ENCODE measurements at places on chromosomes 13 and 19.

GRCh38 chr13:85527316-85527715, 271.9 kb downstream of the SLITRK6 start:
- DNase-seq = no peak

DNA sequence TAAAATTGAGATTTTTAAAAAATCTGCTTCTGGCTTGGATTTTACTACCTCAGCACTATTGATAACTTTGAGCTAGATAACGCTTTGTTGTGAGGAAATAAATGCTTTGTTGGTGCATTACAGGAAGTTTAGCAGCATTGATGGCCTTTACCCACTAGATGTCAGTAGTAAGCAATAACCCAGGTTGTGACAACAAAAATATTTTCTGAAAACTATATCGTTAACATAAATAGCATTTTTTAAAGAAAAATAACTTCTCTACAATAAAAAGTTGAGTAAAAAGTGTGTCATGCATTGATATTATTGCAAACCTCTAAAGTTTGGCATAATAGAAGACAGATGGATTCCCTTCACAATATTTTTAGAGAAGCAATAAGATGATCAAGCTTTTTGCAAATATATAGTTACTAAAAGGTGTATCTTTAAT, 1246.5 kb downstream of the UQCRFS1 start:
- no peak for DNase-seq

DNA sequence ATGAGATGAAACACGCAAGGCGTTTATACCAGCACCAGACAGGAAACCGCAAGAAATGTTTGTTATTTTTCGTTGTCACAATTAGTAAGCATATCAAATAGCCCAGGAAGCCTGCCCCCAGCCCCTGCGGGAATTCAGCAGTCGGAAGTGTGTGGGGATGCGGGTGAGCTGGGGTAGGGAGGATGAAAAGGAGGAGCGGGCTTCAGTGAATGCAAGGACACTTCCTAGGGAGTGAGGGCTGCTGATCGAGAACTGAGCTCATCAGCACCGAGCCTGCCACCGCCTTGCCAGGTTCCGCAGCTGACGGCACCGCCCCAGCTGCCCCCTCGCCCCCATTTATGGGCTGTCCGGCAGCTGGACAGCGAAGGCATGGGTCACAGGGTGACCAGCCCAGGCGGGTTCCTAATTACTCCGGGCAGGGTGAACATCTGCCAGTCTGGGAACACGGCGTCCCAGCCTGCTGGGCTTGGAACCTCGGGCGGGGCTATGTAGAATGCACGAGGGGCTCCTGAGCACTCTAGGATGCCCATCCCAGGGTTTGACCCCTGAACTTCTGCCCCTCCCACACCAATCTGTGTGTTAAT, 1.6 kb upstream of the BEST2 start:
- DNase-seq = peak; percentile 90

DNA sequence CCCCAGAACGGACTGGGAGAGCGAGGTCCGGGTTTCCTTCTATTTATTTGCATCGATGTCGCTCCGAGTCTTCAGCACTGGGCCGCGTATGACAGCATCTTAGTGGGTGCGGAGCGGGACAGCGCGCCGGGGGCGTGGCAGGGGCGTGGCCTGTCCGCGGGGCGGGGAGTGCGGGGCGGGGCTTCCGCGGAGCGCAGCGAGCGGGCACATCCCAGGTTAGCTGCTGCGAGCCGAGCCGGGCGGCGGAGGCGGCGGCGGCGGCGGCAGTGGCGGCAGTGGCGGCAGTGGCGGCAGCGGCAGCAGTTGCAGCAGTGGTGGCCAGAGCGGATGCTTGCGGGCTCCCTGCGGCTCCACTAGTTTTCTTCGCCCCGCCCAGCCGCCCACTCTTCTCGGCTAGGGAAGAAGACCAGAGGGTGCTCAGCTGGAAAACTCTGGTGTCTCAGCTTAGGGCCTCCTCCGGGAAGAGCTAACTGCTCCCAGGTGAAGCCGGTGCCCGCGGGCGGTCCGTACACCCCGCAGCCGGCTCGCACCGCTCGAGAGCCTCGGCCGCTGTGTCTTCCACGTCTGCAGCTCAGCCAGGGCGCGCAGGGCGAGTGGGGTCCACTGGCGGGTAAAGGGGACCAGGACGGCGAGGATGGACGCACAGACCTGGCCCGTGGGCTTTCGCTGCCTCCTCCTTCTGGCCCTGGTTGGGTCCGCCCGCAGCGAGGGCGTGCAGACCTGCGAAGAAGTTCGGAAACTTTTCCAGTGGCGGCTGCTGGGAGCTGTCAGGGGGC, at the start of gene GPC5:
Gene GPC5 (plus strand): TSS at position 209 of the 776 bp plus-strand sequence.
- peak; percentile 95 for DNase-seq

DNA sequence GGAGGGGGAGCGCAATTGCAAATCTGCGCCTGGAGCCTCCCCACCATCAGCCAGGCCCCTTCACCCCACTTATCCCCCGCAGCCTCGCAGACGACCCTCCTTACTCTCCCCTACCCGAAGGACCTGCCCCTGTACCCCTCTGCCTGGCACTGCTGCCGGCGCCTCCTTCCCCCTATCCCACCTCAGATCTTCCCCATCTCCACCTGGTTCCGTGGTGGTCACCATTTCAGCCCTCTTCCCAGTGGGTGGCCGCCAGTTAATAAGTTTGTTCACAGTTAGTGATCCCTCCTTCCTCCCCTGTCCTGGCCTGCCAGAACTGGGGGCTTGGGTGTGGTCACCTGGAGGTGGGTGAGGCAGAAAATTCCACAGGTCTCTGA, 397 bp downstream of the SLC44A2 start:
- DNase-seq = no peak

DNA sequence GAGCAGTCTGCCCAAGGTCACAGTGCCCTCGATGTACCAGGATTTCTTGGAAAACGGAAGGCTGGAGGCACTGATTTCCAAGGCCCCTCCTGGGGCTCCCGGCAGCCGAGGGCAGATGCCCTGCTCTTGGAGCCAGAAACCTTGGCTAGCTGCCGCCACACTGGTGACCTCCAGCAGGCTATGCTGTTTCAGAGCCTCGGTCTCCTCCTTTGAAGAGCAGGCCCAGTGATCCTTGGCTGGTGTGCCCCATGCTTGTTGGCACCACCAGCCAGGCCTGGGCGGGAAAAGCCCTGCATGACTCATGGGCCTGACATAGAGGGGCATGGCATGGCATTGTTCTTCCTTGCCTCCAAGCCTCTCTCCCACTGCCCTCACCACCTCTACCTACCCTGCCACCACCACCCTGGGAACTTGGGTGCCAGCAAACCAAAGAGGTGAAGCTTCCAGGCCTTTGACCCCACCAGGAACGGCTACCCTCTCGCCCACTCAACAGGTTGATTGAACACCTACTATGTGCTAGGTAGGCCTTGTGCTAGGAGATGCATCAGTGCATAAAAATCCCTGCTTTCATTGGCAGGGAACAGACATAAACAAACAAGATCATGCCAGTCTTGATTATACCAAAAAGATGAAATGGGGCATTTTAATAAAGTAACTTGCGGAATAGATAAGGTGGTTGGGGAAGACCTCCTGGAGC, 1.6 kb upstream of the CLEC11A start:
- DNase-seq = peak; percentile 79

DNA sequence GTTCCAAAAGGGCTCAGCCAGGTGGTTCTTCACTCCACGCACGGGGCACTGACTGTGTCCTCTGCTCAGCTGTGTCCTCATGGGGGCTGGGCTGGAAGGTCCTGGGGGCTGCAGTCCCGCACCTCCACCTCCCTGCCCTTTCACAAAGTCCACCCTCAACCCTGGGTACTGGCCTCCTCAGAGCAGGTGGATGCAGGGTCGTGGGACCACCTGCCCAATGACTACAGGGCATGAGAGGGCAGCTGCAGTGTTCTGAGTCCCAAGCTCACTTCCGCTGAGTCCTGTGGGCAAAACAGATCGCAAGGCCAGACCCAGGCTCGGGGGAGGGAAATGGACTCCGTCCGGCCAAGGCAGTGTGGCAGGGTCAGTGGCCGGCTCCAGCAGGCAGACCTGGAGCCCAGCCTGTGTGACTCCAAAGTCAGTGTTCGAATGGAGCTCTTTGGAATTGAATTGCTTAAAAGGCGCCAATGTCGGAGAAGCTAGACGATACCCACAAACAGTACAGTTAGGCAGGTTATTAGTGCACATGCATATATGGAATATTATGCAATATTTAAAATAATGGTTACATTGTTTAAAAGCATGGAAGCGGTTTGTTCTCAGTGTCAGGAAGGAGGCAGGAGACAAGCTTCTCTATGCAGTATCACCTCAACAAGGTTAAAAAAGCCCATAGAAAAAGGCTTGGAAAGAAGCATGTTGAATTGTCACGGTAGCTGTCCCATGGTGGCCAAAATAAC, 54.8 kb downstream of the MCF2L start:
- DNase-seq = no peak

- DNase-seq = peak; percentile 91
Measured at GRCh38 chr19:2230807-2231533, 5.2 kb downstream of the PLEKHJ1 start.

DNA sequence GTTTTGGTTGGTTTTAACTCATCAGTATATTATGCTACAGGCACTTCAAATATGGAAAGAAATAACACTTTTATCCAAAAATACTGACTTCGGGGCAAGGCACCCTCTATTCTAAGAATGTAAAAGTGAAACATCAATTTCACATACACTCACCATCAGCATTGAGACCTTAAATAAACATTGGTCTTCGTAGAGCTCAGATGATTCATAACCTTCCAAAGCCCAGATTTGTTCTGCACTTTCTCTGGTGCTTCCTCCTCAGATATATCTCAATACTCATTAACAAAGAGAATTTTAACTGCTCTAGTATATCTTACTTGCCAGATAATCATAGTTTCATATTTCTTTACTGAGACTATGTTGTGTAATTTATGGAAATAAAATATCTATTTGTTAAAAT, 794.3 kb downstream of the LIG4 start:
- DNase-seq = no peak

DNA sequence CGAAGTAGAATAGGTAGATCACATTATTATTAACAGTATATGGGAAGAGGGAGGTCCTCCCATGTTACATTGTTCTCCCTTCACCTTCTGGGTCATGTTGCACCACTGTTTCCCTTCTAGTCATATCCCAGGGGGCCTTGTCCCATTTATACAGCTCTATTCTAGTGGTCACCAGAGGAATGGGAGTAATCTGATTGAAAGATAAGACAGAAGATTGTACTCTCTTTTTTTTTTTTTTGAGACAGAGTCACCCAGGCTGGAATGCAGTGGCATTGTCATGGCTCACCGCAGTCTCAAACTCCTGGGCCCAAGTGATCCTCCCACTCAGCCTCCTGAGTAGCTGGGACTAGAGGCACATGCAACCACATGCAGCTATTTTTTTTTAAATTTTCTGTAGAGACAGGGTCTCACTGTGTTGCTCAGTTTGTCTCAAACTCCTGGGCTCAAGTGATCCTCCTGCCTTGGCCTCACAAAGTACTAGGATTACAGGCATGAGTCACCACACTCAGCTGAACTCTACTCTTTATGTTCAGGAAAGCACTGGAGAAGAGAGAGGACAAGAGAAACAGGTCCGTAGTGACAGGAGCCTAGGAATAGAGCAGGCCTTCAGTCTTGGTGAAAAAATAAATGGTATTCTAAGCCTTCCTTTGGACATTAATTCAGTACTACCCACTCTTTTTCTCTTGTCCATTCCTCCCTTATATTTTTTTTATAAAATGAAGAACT, 4.3 kb upstream of the ZNF529 start:
- no peak for DNase-seq

GRCh38 chr13:113595131-113595530, 10.6 kb downstream of the TFDP1 start:
- DNase-seq = peak; percentile 68

DNA sequence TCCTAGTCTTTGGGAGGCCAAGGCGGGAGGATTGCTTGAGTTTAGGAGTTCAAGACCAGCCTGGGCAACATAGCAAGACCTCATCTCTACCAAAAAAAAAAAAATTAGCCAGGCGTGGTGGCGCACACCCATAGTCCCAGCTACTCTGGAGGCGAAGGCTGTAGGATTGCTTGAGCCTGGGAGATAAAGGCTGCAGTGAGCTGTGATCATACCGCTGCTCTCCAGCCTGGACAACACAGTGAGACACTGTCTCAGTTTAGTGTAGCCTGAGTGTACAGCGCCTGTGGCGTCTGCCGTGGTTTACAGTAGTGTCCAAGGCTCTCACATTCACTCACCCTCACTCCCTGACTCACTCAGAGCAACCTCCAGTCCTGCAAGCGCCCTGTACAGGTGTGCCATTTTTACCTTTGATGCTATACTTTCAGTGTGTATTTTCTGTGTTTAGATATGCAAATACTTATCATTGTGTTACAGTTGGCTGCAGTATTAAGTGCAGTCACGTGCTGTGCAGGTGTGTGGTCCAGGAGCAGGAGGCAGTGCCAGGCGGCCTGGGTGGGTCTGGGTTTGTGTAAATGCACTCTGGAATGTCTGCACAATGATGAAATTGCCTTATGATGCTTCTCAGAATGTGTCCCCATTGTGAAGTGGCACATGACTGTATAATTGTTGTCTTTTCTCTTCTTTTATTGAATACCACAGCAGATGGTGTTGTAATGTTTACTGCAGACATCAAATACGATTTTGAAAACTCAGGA, 36.1 kb upstream of the DCUN1D2 start:
- no peak for DNase-seq

- DNase-seq = no peak
Measured at GRCh38 chr13:25659091-25659795, 287.5 kb downstream of the ATP8A2 start.

DNA sequence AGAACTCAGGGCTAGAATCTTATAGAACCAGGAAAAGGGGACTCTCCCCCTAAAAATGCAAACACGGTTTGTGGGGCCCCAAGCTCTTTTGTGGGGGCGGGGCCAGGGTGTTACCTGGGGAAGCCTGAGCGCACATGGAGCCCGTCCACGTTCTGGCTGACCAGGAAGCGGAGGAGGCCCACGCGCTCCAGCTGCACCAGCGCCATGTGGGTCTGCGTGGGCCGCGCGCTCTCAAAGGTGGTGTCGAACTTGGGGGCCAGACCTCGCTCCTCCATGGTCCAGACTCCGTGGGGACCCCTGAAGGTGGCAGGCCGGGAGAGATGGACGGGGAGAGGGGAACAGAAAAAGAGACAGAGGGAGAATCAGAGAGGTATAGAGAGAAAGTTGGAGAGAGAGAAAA, 3.4 kb downstream of the SIRT6 start:
- DNase-seq = peak; percentile 23

DNA sequence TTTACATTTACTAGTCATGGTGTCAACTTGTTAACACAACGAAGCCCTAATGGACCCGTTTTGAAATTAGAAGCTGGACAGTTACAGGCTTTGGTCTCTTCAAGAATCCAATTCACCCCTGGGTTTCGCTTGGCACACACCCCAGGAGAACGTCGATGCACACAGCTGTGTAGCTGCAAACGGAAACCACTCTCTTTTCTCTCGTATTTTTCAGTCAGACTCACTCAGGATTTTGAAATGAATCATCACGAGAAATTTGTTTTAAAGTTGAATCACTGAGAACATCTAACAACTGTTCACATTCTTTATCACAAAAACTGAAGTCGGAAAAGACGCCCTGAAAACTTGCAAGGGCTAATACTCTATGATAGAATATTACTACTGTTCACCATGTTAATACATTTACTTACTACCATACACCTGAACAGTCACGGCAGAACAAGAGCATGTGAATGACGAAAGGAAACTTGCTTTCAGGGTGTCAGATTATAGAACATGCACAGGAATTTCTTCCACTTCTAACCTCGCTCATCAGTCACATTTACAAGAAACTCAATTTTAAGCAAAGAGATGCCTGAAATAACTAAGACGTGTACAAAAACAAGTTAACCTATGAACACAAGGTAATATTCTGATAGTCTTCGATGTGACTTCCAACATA, 4.7 kb downstream of the PNMA8A start:
- DNase-seq = peak; percentile 96

- no peak for DNase-seq
Measured at GRCh38 chr13:110850840-110851239, 64.0 kb downstream of the ANKRD10 start.

- peak; percentile 91 for DNase-seq
Measured at GRCh38 chr13:98144801-98145350, 2.0 kb downstream of the FARP1 start.

Data from osteoblast (primary cell).